ENCODE measurements at places on chromosomes 16 and 17. TPM values are rescaled to one million over a fixed set of nuclear protein-coding genes. Genes with fewer than 3 reads are reported as not detected.

GRCh38 chr17:309361-309888, 43.2 kb downstream of the RPH3AL start:
- H3K4me3 ChIP-seq, result no peak overlapping the region
- no peaks in the 10 kb centered on the region for H3K27me3 ChIP-seq
- H3K4me1 ChIP-seq, result peaks cover 22% of the 10 kb centered on the region
- DNase-seq, result no peak
- no peak overlapping the region for H3K27ac ChIP-seq

GRCh38 chr17:8012996-8013640, 10.7 kb downstream of the GUCY2D start:
- H3K36me3 ChIP-seq, result no peaks in the 10 kb centered on the region
- no peak overlapping the region for H3K4me3 ChIP-seq
- H3K4me1 ChIP-seq, result peaks cover 6% of the 10 kb centered on the region
- H3K27ac ChIP-seq, result no peak overlapping the region
- no peak for DNase-seq

TNP2 gene
- not detected for total RNA-seq

TMC8 gene
- 0.85 TPM for total RNA-seq

DNA sequence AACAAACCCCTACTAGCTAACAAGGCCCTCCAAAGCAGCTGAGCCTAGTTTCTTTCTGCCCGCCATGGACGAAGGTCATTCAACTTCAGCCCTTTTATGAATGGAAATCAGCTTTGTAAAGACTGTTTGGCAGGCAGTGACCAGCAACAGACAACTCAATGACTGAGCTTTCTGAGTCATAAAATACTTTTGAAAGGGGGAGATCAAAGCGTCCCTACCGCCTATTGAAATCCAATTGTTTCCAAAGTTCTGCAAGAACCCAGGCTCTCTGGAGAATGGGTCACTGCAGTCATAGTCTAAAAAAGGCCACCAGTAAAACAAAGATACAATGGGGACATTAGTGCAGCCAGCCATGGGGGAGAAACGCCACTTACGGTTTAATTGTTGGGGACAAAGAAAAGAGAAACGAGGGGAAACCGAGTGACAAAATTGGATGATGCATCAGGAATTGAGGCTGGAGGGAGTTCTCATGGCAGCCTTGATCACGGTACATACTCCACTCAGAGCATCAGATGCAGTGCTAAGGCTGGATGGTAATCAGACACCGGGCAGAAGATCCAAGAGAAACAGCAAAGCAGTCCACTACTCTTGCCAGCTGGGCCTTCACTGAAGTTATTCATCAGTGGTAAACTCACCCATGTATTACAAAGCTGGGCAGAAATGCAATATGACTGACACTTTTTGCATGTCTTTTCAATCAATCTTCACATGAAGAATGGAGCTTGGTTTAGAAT, 9.8 kb downstream of the ADAMTS18 start:
- no peak overlapping the region for H3K27ac ChIP-seq
- no peak for DNase-seq
- H3K27me3 ChIP-seq, result peaks cover 4% of the 10 kb centered on the region

PRR15L gene
- 32.5 TPM for total RNA-seq

DNA sequence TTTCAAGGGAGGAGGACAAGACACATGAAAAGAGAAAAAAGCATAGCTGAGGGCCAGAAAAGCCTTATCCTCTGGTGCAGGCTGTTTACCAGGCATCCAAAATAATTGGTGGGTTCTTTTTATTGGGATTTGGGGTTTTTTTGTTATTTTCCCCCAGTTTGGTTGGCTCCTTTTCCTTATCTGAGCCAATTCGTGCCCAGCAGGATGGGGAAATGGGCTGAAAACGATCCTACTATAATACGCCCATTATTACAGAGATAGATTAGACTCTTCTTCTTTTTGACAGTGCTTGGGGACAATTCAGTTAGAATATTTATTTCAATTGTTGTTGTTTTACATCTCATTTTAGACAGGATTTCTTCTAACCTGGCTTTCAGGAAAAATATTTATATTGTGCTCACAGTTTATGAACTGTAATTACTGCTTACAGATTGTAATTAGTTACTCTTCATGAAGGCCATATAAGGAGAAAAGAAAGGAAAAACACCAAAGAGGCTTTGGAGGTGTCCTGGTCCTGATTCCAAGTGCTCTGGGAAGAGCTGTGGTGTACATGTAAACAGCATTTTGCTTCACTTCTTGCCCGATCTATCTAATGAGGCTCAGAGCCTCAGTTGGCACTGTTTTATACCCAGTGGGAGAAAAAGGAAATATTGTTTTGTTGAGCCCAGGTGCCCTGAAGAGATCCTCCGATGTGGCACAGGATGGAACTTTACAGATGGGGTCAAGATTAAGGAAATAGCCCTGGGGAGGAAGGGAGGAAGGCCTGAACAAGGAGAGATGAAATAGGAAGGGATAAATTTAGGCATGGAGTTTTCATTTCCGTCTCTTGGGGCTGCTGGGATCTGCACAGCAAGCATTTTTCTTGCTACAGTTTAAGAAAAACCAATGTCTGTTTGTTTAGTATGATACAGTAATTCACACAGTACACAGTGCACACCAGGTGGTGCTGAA, 611 bp upstream of the ANKRD40 start:
- DNase-seq, result no peak
- H3K4me3 ChIP-seq, result peak overlapping the region; percentile 93
- peaks cover 30% of the 10 kb centered on the region for H3K4me1 ChIP-seq
- peak overlapping the region; percentile 83 for H3K27ac ChIP-seq
- H3K36me3 ChIP-seq, result peaks cover 12% of the 10 kb centered on the region
- peaks cover 7% of the 10 kb centered on the region for H3K27me3 ChIP-seq

- H3K27me3 ChIP-seq, result peaks cover 13% of the 10 kb centered on the region
- no peak overlapping the region for H3K4me3 ChIP-seq
- no peak for DNase-seq
Observed at GRCh38 chr16:5428932-5429331, 331.3 kb upstream of the EEF2KMT start.

DNA sequence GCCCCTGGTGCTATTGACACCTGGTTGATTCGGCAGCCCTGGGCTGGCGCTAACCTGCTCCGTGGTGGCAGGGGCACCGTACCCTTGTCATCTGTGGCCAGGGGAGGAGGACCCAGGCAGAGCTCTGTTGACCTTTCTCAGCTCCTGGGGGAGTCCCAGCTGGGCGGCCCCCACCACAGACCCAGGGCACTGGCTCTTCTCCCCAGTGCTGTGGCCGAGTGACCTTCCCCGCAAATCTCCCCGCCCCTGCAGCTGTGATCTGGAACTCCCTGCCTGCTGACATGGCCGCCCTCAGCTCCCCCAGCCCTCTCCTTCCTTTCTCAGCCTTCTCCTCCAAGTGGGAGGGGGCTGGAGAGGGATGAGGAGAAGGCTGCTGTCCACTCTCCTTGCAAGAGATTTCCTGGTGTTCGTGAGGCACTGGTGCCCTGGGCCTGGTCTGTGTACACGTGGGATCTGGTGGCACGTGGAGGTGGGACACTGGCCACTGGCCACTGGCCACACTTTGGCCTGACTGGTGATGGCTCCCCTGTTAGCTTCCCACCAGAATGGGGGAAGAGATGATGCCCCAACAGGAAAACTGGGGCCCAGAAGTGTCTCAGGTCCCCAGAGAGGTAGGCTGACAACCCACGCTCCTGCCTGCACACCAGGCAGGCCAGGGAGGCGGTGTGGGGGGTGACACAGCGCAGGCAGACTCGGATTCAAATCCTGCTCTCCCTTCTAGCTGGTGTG, 8.2 kb downstream of the FMNL1 start:
- DNase-seq, result no peak
- peaks cover 30% of the 10 kb centered on the region for H3K27me3 ChIP-seq
- H3K4me3 ChIP-seq, result no peak overlapping the region
- no peak overlapping the region for H3K27ac ChIP-seq
- no peaks in the 10 kb centered on the region for H3K36me3 ChIP-seq

KRTAP4-2 gene
- total RNA-seq, result not detected

DNA sequence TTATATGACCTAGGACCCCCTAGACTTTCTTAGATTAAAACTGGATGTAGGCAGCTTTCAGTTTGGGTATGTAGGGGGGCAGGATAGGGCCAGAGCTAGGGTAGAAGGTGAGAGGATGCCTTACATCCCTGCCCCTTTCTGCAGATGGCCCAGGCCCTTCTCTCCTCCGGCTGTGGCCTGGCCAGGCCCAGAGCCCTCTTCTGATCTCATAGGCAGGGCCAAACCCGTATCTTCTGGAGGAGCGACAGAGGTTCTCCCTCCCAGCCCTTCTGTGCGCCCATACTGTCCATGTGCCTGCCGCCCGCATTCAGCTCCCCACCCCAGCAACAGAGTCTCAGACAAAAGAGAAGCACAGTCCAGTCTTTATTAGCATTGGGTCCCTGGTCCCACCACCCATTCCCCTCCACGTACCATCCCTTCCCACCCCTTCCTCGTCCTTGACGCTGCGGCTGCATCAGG, 2.0 kb upstream of the TSPOAP1 start:
- peaks cover 17% of the 10 kb centered on the region for H3K4me1 ChIP-seq
- H3K27ac ChIP-seq, result no peak overlapping the region

DNA sequence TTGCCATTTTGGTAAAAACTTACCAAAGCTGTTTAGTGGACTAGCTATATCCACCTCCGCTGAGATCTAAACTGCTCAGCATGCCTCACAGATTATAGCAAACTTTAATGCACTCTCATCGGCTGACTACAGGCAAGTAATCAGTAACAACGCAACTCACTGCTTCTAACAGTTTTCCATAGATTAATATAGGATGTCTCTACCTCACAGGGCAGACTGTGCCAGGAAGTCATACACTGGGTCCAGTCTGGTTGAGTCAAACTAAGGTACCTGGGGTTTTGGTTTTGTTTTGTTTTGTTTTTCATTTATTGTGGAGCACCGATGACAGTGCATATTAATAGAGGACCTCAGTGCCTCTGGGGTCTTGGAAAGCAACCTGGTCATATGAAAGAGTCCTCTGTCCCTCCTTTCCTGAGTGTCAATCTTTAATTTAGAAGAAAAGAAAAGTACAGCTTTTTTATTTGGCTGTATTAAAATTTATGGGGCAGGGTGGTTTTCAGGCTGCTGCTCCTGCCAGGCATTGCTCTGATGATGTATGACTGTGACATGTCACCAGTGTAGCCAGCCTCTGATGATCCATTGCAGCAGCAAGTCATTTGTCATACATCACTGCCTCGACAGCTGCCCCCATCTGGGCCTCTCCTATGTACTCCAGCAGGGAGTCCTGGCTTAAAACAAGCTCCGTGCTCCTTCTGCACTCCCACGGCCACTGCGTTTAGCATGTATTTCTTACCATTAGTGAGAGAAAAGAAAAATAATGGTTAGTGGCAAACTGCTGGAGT, 854.1 kb downstream of the KCNJ2 start:
- H3K27ac ChIP-seq, result no peak overlapping the region
- no peaks in the 10 kb centered on the region for H3K36me3 ChIP-seq
- no peak for DNase-seq
- peaks cover 18% of the 10 kb centered on the region for H3K27me3 ChIP-seq

MGAT5B gene
- total RNA-seq, result 3.0 TPM

- no peak overlapping the region for H3K27ac ChIP-seq
- H3K27me3 ChIP-seq, result peaks cover 35% of the 10 kb centered on the region
- no peak for DNase-seq
- H3K4me3 ChIP-seq, result no peak overlapping the region
- H3K36me3 ChIP-seq, result no peaks in the 10 kb centered on the region
Observed at GRCh38 chr16:58375386-58375785, 16.9 kb upstream of the GINS3 start.

Data from type B pancreatic cell (in vitro differentiated cells).